ENCODE measurements at places on chromosomes 4 and X.

- DNase-seq: no peak
These were observed 20.4 kb upstream of the FBXW7 start for GRCh38 chr4:152556283-152556682.

- peak; percentile 17 for DNase-seq
These were observed 27.1 kb downstream of the CFAP299 start for GRCh38 chr4:80362578-80363181.

DNA sequence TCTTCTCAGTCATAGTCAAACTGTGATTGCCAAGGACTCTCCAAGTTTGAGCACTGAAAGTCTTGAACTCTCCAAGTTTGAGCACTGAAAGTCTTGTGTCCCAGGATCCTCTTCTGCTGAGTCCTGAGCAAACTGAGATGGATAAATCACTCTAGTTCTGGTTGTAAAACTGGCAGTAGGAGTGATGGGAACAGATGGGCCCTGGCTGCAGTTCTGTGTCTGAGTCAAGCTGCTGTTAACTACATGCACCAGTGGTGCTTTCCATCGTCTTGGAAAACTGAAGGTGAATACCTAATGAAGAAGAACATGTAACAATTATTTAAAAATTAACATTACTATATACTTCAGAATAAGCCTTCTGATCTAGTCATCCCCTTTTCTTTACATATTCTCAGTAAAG is 27.6 kb upstream of the KCNIP4 start:
- DNase-seq: no peak

- no peak for DNase-seq
These were observed 4.3 kb downstream of the HADH start for GRCh38 chr4:107993969-107994368.

DNA sequence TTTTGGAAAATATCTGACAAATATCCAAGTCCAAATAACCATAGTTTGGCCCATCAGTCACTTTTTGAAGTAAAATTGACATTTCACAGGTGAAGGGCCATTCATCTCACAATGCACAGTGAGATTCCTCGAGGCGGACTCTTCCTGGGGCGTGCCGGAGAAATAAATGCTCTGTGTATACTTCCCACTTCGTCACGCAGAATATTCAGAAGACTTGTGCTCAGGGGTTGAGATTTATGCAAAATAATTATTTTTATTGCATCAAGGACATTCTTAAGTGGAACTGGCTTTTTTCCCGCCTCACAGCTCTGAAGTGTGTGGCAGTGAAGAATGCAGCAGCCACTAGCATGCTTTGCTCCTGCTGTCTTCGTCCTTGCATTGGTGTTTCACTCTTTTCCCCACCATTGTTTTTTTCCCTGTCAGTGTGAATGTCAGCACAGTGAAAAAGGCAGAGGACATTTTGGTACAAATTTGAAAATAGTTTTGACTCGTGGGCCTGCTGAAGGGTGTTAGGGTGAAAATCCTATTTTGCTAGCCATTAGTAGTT is 70.6 kb downstream of the FAM193A start:
- no peak for DNase-seq

GRCh38 chr4:168639914-168640313 is 143.1 kb downstream of the PALLD start:
- no peak for DNase-seq

DNA sequence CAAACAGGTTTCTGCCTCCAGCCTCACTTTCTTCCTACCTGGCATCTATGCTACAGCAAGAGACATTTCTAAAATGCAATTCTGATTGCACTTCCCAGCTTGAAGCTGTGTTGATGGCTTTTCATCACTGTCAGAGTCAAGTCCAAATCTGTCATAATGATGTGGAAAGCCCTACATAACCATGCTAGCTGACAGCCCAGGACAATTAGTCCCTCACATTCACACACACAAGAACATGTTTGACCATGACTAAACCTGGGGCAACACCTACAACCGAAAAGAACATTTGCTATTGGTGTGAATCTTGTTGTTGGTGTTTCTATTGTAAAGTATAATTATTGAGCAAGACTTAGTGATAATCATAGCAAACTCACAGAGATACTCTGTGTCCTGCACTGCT is 58.2 kb downstream of the PPM1K start:
- no peak for DNase-seq

Data from T-helper 9 cell (primary cell).